Cerebellar nuclear complex (tissue), 1 donor: ENCODE measurements at places on chromosomes 13 and 19.

- no peak for DNase-seq
These were observed 18.1 kb upstream of the ARL11 start for GRCh38 chr13:49610176-49610575.

DNA sequence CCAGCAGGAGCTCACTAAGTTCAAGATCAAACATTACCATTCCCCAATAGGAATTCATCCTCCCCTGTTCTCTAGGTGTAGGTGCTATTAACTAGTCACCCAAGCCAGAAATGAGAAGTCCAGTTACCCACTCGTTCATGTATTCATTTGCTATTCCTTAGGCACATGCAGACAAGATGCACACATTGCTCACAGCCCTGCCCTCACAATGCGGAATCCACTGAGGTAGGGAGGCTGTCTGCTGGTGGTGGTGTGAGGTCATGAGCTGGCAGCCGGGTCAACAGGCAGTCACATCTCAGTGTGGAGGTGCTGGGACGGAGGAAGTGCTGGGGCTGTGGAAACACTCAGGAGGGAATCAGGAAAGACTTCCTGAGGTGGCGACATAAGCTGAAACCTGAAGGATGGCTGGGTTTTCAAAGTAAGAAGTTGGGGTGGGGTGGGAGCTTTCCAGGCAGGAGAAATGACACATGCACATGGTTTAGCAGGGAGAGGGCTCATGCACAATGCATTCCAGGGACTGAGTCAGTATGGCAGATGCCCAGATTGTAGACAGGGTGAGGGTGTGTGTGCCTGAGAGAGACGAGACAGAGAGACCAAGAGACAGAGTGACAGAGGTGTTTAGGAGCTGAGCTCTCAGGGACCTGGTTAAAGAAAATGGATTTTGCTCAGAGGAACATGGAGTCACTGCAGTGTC is 117.6 kb downstream of the USP12 start:
- no peak for DNase-seq

DNA sequence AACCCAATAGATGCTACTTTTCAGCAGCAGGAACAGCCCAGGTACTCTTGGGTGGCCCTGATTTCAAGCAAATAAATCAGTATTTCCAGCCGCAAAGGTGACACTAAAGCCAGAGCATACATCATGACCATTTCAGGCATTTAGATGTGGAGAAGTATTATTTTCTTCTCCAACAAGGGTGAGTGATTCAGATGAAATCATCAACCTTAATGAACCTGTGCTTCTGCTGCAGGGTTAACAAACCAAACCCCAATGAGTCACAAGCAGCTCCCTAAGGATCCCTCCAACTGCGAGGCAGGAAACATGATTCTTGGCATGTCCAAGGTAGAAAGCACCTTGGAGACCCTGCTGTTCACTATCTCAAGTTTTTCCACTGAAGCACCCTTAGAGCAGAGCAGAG is 32.7 kb downstream of the MBNL2 start:
- DNase-seq = no peak

GRCh38 chr13:44013758-44014291 is 134.1 kb downstream of the LACC1 start:
- no peak for DNase-seq

DNA sequence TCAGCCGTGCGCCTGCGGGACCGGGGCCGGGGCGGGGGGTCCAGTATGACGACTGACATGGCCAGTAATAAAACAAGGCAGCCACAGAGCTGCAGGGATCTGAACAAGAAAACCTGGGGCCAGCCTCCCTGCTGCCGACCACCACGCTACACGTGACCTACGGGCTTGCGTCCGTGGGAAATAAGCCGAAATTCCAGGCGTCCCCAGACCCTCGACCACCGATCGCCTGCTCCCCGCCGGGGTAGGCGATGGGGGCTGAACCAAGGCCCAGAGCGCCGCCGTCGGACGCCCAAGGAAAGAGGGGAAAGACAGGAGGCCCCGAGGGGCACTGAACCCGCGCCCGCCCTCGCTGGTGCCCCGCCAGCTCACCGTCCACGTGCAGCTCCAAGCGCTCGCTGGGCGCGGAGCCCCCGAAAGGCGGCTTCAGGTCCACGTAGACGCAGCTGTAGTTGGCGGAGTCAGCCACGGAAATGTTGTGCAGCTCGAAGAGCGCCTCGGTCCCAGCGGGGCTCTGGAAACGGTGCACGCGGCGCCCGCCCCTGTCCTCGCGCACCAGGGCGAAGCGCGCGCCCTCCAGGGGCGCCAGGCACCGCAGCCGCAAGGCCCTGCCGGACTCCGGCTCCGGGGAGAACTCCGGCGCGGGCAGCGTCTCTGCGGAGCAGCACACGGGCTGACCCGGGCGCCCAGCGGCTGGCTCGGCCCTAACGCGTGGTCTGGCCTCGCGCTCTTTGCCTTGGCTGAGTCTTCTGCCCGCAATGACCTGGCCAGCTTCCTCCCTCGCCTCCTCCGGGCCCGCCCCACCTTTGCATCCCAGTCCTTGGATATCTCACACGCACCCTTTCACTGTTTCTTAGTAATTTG is 3.1 kb downstream of the A1BG start:
- no peak for DNase-seq

DNA sequence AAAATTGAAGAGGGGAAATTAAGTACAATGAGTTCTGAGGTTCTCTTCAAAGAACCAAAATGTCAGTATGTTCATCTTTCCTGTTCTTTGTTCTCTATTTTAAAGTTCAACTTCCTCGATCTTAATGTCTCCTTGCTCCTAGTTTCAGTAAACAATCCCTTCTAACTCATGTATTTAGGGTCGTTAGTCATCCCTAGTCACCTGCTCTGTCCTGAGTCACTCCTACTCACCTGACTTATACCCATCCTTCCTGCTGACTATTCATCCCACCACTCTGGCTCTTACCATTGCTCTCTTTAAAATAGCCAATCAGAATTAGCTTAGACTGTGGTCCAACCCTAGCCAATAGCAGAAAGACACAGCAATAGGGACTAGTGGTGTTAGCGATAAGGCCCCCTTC is 24.3 kb downstream of the ZNF90 start:
- no peak for DNase-seq

- DNase-seq = no peak
These were observed at the start of gene IGFL3 for GRCh38 chr19:46124638-46125115. TSS of gene IGFL3 (minus strand) at chr19:46124688. CDS start at chr19:46124649, 39 bp downstream.

DNA sequence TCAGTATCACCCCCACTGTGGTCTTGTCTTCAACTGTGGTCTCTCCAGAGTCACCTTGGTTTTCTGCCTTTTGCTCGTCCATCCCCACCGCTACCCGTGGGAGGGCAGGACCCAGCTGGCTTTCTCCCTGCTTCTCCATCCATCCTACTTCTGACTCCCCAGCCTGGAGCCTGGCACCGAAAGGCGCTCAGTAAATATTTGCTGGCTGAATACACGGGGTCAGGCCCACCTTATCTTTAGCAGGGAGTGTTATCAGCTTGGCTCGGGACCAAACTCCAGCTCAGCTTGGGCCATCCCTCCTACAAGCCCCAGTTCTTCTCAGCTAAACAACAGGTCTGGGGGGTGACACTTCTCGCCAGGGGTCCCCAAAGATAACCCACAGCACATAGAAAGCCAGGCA is 62.0 kb upstream of the KLF2 start:
- no peak for DNase-seq

DNA sequence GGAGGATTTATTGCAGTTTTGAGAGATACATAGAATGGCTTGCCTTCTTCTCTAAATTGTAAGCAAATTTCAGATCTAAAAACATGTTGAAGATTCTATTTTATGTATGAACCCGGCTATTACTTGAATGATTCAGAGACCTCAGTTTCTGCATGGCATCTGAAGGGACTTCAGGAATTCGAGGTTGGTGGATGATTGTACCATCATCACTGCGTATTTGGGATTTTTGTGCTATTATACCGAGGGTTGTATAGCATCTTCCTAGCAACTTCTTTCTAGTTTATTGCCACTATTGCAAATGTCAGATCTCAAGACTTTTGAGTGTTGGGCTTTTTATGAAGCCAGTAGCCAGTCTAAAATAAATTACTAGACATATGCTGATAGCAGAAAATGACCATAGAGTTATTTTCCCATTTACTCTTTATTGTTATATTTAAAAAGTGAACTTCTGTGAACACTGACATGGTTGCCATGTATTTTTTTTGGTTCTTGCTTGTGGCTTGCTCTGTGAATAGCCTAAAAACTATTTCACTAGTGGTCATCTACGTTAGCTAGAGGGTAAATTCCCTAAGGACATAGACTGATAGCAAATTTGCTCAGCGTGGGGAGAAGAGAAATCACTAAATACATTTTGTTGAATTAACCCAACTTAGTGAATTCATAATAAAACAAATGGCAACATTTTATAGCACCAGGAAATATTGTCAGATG is 70.6 kb upstream of the KLF12 start:
- no peak for DNase-seq

DNA sequence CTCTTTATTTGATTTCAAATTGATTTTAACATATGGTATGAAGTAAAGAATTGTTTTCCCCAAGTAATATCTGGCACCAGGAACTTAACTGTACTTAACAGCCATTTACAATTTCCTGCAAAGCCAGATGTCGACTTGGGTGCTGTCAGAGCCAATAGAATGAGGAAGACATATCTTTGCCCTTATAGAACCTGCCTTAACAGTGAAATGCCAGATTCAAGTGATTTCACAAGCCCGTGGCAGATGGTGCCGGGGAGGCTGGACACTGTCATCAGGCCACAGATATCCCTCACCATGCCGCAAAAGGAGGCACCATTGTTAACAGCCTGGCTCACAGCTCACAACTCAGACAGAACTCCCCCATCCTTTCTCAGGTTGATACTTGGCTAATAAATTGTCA is 48.7 kb downstream of the ESD start:
- DNase-seq = no peak

DNA sequence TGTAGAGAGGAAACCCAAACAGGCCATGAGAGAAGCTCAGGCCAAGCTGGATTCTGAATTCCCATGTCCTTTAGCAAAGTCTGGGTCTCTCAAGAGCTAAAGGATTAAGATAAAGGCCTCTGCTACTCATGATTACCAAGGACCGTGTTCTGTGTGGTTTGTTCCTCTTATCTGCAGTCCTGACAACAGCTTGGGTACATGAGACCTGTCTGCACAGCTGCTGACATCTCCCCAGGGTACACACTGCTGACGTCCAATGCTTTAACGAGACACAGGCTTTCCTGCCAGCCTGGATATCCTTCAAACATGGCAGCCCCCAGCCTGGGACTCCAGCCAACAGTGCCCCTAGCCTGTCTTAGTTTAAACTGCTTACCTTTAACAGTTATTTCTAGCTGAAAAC is 211.0 kb downstream of the SLC7A1 start:
- no peak for DNase-seq

GRCh38 chr19:41808663-41809566 is 12.5 kb downstream of the CEACAM3 start:
- DNase-seq = no peak
